ENCODE measurements at places on chromosomes 12 and 14.

GRCh38 chr12:41277100-41277945 lies 89.2 kb downstream of the PDZRN4 start:
- DNase-seq, result no peak

- no peak for DNase-seq
These were observed 6.6 kb downstream of the LRRC9 start for GRCh38 chr14:59926534-59926933.

GRCh38 chr12:26453246-26453645 lies 257.9 kb downstream of the SSPN start:
- DNase-seq, result no peak

DNA sequence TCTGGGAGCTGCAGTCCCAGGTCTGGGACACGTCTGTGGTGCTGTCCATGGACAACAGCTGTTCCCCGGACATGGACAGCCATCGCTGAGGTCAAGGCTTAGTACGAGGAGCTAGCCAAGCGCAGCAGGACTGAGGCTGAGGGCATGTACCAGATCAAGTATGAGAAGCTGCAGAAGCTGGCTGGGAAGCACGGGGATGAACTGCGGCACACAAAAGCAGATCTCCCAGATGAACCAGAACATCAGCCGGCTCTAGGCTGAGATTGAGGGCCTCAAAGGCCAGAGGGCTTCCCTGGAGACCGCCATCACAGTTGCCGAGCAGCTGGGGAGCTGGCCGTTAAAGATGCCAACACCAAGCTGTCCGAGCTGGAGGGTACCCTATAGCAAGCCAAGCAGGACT lies 375.3 kb downstream of the SEC23A start:
- DNase-seq, result no peak

DNA sequence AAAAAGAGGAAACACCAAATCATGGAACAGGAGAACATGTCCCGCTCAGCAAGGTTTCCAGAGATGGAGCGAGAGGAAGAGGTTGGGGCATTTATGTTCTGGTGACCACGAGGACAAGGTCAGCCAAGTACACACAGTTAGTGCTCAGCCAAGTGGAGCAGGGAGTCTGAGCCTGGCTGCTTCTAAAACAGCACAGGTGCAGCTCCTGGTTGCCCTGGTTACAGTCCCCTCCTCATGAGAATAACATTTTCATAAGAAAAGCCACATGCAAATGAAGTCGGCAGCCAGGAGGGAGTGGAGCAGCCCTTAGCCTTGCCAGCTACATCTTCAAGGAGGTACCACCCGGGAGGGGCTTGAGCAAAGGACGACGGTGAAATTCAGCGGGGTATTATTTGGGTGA lies 81.8 kb downstream of the NOS1 start:
- no peak for DNase-seq

- no peak for DNase-seq
These were observed 33.9 kb upstream of the LIMA1 start for GRCh38 chr12:50317203-50317602.

DNA sequence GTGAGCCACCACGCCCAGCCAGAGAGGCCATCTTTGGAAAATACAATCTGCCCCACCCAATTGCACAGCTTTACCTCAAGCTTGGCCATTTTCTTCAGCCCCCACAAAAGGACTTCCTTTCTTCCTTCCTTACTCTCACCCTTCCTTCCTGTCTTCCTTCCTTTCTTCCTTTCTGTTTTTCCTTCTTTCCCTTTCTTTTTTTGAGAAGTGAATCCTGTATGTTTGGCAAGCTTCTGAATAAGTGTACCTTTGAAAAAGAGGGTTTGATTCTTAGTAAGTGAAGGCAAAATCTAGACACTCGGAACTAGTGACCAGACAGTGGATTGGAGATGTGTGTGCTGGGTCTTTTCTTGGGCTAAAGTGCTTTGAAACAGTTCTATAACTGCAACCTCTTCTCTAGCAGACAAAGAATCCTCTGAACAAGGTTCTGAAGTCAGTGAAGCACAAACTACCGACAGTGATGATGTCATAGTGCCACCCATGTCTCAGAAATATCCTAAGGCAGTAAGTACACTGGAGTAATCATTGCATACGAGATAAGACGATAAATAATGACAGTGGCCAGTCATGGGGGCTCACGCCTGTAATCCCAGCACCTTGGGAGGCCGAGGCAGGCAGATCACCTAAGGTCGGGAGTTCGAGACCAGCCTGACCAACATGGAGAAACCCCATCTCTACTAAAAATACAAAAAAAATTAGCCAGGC lies 49.5 kb downstream of the SUPT16H start:
- no peak for DNase-seq

DNA sequence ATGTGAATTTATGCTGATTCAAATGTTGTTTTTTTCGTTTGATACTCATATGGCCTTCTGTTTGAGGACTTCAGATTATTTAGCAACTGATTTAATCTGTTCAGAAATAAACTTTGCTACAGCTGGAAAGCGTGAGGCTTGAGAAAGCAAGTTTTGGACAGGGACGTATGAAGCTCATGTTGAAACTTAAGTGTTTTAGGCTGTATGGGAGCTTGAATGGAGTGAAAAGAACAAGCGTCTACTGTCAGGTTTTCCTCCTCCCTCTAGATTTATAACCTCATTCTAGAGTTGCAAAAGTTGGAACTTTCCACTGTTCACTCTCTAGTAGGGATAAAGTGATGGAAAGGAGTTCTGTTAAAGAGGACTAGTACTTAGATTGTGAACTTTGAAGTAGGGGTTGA lies 1.0 kb downstream of the PRPF39 start:
- DNase-seq, result no peak

GRCh38 chr12:93201990-93202389 lies 175.7 kb upstream of the NUDT4 start:
- DNase-seq, result no peak

- DNase-seq, result no peak
These were observed 163.5 kb downstream of the DIO2 start for GRCh38 chr14:80047761-80048160.

- no peak for DNase-seq
These were observed 69.4 kb downstream of the IRF2BPL start for GRCh38 chr14:76958980-76959710.

DNA sequence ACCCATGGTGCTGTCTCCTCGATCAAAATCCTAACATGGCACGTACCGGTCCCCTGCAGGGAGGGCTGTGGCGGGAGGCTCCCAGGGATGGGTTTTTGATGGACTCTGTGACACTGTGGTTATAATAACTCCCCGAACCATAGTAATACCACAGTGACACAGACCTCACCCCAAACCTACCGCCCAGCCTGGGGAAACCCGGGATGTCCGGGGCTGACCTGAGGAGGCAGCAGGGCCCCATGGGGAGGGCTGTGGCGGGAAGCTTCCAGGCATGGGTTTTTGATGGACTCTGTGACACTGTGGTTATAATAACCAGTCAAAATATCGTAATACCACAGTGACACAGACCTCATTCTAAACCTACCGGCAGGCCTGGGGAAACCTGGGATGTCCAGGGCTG lies 378.0 kb downstream of the TMEM121 start:
- DNase-seq, result no peak

GRCh38 chr14:38716926-38717325 lies 386.1 kb downstream of the SEC23A start:
- no peak for DNase-seq

- no peak for DNase-seq
These were observed 11.3 kb downstream of the GCN1 start for GRCh38 chr12:120183211-120183631.

DNA sequence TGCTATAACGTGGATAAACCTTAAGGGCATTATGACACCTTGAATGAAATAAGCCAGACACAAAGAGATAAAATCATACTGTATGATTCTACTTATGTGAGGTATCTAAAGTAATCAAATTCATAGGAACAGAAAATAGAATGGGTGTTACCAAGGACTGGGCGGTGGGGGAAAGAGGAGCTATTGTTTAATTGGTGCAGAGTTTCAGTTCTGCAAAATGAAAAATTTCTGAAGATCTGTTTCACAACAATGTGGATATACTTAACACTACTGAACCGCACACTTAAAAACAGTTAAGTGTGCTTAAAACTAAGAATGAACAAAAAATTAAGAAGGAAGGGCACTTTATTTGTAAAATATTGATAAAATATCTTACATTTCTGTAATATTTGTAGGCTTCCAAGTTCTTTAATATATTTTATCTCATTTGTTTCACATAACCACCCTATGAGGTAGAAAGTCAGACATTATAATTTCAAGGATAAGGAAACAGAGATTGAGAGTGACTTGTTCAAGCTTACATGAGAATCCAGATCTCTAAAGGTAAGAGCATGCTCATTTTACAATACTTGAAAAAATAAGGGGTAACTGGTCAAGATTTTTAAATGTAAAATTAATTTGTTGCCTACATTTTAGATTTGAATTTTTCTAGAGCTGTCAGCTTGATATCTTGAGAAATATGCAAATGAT lies 14.9 kb downstream of the LTA4H start:
- no peak for DNase-seq

DNA sequence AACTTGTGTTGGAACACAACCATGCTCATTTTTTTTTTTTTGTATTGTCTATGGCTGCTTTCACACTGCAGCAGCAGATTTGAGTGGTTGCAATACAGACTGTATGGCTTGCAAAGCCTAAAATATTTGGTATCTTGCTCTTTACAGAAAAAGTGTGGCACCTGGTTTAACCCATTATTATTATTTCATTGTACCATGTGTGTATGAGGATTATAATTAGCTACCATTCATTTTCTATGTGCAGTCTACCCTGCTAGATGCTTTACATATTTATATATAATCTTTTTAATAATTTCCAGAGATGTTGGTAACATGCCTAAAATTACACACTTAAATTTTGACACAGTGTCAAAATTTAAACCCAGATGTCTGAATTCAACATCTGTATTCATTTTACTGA lies 37.7 kb downstream of the SPATS2 start:
- no peak for DNase-seq

- no peak for DNase-seq
These were observed 49.7 kb downstream of the MARK3 start for GRCh38 chr14:103434868-103435442.

DNA sequence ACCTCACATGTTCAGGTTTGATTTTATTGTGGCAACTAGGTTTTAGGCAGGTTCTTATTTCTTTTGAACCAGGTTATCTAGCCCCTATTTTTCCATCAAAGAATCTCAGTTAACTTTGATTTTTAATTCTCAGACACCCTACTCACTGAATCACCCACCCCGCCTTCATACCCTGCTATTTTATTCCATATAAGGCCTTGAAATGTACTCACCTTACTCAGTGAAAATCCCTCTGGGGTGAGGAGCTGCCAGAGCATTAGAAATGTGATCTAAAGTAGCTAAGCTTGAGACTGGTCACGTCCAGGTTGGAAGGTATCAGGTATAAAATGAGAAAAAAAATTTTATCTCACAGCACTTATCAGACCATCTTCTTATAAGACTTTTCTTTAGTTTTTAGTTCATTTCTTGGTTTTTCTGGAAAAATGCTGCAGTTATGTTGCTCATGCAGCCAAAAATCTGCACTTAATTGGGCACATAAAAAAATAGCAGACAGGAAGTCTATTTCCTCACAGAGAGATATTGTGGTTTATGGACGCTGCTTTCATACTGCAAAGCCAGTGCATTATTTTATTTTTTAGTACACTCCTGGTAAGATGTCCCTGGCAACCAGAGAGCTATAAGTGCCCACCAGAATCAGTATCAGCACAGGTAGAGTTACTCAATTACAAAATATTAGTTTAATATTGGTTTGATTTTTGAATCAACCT lies 101.5 kb upstream of the CCDC91 start:
- no peak for DNase-seq

DNA sequence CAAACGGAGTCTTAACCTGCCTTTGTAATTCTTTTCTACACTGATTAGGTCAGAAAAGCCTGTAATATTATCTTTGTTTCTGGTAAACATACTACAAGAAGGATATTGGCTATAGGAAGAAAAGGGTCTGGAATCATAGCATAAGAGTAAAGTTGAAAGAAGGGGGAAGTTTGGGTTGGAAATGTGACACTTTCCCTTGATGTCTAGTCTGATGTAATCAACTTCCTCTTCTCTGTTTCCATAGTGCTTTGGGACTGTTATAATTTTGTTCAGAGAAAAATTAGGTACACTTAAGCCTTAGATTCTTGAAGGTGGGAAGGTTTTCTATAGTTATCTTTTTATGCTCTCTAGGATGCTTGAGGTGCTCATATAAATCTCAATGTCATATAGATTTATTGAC lies 322.2 kb downstream of the AEBP2 start:
- no peak for DNase-seq

- DNase-seq, result no peak
These were observed 29.8 kb upstream of the DLGAP5 start for GRCh38 chr14:55221186-55221585.

GRCh38 chr12:24695657-24696329 lies 253.1 kb downstream of the BCAT1 start:
- no peak for DNase-seq

DNA sequence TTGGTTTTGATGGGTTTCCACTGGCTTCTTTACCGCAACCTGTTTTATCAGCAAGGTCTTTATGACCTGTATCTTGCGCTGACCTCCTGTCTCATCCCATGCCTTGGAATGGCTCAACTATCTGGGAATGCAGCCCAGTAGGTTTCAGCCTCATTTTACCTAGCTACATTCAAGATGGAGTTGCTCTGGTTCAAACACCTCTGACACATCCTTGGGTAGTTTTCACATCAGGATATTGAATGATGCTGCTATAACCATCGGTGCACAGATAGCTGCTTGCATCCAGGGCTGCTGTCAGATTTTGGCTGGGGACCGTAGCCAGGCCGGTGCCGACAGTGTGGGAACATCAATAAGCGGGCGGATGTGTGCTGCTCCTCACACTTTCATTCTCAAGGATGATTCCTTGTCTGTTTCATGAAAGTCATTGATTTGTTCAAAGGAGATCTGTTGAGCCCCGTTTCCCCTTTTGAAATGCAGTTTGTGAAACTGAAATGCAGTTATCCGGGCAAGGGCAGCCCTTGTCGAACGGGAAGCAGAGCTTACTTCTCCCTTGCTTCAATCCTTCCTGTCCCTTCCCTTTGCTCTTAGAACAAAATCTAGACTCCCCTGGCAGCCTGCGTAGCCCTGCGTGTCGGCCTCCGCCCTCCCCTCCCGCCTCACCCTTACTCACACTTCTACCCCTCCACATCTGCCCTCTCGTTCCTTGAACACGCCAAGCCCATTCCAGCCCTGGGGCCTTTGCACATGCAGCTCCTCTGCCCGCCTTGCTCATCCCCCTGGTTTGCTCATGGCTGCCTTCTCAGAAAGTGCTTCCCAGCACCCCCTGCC lies 49.2 kb upstream of the NCOR2 start:
- no peak for DNase-seq

- no peak for DNase-seq
These were observed 60.0 kb downstream of the NOC4L start for GRCh38 chr12:132204063-132204792.

DNA sequence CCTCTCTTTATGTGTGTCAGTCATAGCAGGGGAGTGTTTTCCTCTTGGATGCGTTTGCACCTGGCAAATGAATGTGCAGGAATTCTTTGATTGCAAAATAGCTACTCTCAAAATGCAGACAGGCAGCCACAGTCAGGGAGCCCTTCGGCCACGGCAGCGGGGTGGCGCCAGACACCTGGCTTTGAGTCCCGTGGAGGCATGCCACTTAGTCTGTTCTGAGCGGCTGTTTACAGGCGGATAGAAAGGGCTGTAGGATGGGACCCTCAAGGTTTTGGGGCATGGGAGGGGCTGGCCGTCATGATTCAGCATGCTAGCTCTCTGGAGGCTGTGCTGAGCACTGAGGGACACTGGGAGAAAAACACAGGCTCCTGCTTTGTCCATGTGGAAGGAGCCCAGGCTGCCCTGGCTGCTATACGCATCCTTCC lies 117.1 kb downstream of the SLC25A47 start:
- no peak for DNase-seq
